ENCODE measurements at places on chromosomes 1 and 21.

GRCh38 chr1:184191181-184191621 is 139.7 kb downstream of the TSEN15 start:
- no peak for DNase-seq

DNA sequence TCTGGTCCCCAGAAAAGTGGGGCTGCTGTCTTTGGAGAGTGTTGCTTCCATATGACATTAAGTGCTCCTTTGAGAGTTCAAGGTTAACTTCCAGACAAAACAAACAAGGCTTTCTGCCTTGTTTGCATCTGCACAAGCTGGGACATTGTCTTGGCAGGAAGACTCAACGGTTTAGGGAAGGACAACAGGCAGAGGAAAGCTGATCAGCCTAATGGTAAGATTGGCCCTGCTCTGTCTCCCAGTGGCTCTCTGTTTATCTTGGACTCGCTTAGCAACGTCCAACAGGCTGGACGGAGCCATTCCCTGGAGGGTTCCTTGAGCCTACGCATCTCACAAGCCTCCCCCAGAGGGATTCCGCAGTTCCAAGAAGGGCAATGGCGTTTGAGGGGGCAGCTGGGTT is 62.2 kb upstream of the SLC44A3 start:
- no peak for DNase-seq

- DNase-seq, result no peak
These were observed 1.0 kb downstream of the APOA2 start for GRCh38 chr1:161222175-161223019.

DNA sequence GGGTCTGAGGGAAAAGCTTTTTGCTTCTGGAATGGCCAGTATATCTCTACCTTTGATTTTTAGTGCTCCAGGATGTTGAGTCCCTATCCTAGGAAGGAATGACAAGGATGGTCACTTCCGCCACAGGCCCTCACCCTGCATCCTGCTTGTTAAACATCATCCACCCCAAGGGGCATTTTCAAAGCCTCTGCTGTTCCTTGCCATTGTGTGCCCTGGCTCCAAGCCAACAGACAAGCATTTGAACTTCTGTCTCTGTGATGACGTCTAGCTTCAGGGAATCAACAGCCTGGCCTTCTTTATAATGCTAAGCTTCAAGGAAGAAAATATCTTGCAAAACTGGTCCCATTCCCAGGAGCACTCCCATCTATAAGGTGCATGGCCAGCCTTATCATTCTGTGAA is 12.3 kb upstream of the JAM2 start:
- DNase-seq, result no peak

All from central memory CD4-positive, alpha-beta T cell (primary cell).